ENCODE measurements at places on chromosomes 16 and 17.

- no peak for DNase-seq
Observed at GRCh38 chr16:87235810-87236515, 81.2 kb downstream of the C16orf95 start.

- DNase-seq: no peak
Observed at GRCh38 chr16:73268366-73268993, 220.6 kb upstream of the ZFHX3 start.

DNA sequence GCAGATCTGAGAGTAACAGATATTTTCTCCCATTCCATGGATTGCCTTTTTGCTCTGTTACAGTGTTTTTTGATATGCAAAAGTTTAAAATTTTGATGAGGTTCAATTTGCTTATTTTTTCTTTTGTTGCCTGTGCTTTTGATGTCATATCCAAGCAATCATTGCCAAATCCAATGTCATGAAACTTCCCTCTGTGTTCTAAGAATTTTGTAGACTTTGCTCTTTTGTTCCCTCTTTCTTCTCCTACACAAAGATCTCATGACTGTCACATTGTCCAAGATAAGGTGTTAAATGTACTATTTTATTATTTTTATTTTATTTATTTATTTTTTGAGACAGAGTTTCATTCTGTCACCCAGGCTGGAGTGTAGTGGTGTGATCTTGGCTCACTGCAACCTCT, 18.9 kb upstream of the KCNH6 start:
- no peak for DNase-seq

DNA sequence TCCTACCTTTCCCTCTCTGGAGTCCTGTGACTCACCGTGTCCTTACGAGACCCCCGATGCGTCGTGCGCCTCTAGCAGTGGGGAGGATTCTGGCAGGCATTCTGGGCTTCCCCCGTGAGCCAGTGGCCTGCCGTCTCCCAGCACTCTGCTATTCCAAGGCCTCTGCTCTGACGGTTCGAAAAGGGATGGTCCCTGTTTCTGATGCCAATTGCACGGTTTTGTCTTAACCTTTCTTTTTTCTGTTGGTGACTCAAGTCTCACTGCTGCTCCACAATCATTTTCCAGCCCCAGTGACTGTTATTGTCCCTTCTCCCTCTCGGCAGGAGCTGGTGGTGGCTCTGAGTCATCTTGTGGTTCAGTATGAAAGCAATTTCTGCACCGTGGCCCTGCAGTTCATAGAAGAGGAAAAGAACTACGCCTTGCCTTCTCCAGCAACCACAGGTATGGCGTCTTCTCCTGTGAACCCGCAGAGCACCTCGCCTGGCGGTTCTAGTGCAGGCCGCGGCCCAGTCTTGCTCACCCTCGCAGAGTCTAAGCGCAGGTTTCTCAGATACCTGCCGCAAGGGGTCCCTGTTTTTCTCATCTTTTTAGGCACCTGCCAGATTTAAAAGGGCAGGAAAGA, 100.1 kb upstream of the CHMP6 start:
- DNase-seq: peak; percentile 29

GRCh38 chr16:75000481-75001081, 1.8 kb downstream of the ZNRF1 start:
- DNase-seq: no peak

DNA sequence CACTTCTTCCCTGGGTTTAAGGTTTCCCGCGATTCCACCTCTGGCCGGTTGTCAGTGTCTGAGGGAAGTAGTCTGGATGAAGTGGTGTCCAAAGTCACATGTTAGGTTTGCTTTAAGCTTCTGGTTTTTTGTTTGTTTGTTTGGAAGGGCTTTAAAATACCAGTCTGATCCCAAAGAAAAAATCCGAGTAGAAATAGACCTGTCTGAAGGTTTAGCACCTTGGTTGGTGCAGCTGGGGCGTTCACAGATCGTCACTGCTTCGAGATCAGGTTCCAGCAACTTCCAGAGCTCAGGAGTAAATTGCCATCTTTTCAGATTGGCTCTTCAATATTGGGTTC, 567 bp downstream of the TMEM97 start:
- DNase-seq: no peak

GRCh38 chr16:50742576-50743200, 802 bp downstream of the CYLD start:
- DNase-seq: no peak

DNA sequence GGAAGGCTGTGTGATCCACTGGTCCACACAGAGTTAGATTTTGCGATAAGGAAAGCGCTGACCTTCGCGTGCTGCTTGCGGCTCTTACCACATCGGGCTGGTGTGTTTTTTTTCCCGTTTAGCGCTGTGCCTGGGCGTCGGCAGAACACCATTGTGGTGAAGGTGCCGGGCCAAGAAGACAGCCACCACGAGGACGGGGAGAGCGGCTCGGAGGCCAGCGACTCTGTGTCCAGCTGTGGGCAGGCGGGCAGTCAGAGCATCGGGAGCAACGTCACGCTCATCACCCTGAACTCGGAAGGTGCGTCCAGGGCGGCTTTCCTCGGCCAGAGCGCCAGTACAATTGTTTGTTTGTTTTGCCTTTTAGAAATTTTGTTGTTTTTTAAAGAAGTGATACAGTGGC, 54.7 kb downstream of the BANP start:
- DNase-seq: no peak

DNA sequence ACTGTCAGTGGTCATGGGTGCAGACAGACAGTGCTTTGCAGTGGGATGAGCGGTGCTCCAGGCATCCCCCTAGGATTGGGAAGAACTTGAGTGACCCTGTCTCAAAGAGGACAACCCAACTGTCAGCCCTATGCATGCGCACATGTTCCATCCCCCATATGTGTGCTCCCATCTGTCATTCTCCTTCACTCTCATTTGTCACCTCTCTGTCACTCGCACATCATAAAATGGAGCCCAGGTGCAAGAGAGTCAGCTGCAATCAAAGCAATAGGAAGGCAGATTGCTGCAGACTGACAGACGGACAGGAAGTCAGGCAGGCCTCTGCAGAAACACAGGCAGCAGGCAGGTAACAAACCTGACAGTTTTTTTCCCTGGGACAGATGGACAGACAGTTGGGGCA, 101.8 kb upstream of the CCL1 start:
- no peak for DNase-seq

GRCh38 chr16:49530427-49530970, 156.9 kb downstream of the C16orf78 start:
- DNase-seq: no peak

- no peak for DNase-seq
Observed at GRCh38 chr16:2487903-2488531, 13.1 kb downstream of the TBC1D24 start.

DNA sequence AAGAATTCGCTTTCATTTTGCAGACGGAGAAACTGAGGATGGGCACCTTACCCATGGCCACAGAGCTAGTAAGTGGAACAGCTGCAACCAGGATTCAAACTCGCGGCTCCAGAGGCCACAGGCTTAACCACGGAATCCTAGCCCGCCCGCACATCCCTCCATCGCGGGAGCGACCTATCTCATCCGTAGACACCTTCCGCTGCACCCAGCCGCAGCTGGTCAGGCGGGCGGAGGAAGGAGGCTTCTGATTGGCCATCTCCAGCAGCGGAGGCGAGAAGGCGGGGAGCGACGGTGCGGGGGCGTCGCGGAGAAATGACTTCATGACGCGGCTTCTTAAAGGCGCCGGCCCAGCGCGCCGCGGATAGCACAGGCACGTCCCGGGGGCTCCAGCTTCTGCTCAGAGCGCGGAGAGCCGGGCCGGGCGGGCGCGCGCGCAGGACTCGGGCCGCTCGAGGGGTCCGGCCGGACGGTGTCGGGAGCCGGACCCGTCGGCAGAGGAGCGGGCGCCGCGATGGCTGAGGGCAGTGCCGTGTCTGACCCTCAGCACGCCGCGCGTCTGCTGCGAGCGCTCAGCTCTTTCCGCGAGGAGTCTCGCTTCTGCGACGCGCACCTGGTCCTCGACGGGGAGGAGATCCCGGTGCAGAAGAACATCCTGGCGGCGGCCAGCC, at the start of gene GAN:
Gene GAN, plus strand, starts transcription at position 360 of the 668 bp plus-strand sequence. Its CDS starts 152 bp downstream, at position 512.
- DNase-seq: peak; percentile 88

- DNase-seq: no peak
Observed at GRCh38 chr17:74049967-74050458, 153.5 kb upstream of the RPL38 start.

DNA sequence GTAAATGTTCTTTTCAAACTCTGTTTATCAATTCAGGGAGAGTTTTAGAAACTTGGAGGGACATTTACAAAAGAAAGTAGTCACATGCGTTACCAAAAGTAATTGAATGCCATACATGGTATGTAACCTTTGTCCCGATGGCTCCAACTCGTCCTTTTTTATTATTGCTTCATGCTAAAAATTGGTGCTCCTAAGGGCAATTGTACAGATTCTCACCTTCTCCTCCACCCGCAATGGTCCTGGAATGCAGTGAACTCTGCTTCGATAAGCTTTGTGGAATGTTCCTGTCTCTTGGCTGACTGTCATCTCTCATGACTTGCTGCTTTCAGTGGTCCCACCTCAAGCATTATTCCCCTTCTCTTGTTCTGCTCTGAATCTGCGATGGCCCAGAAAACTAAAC, 20.9 kb downstream of the GNAO1 start:
- no peak for DNase-seq

DNA sequence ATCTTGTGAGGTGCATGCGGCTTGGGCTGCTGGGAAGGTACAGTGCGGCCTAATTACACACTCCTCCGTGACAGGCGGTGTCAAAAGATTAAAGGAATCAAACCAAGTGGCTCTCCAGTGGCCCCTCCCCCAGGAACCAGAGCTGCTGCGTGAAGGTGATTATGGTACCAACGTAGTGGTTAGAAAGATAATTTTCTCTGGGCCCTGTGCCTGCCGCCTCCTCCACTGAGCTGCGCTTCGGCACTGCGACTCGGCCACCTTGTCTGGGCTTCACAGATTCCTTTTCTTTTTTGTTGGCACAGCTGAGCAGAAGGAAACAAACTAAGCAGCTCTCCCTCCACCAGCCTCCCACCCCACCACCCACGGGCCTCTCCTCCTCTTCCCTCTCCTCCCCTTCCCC, 113.2 kb upstream of the SDK2 start:
- no peak for DNase-seq

DNA sequence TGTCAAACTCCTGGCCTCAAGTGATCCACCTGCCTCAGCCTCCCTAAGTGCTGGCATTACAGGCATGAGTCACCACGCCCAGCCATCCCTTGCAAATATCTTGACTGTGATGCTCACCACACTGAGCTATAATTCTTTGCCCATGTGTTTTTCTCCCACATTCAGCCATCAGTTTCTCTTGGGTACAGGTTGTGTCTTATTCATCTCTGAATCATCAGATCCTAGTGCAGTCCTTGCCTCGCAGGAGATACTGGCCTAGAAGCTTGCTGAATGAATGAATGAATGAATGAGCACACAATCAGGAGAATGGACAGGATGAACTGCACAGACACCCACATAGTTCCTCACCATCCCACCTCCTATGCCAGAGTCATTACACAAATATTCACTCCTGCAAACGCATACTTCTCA, 24.4 kb upstream of the ETV4 start:
- peak; percentile 32 for DNase-seq

DNA sequence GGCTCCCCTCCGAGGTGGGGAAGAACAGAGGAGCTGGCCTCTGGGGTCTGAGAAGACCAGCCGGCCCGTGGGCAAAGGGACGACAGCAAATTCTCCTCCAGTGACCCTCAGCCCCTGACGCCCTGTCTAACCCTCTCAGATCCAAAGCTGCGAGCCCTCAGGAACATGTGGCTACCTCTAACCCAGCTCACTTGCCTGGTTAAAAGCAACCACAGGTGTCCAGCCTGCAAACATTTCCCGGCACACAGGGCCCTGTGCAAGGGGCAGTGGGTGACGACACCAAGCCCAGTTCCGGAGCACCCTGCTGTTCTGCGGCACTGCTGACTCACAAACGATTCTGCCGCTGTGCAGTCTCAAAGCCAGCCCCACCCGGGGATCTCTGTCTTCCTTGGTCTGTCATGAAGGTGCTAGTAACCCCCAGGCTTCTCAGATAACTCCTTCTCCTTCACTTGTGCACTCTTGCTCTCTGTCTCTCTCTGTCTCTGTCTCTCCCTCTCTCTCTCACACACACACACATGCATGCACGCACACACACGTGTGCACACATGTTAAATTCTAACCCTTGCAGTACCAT, 23.0 kb downstream of the WNT3 start:
- DNase-seq: no peak

GRCh38 chr16:11613381-11614303, 26.9 kb upstream of the LITAF start:
- DNase-seq: no peak

- DNase-seq: no peak
Observed at GRCh38 chr16:81558077-81558443, 113.5 kb downstream of the CMIP start.

DNA sequence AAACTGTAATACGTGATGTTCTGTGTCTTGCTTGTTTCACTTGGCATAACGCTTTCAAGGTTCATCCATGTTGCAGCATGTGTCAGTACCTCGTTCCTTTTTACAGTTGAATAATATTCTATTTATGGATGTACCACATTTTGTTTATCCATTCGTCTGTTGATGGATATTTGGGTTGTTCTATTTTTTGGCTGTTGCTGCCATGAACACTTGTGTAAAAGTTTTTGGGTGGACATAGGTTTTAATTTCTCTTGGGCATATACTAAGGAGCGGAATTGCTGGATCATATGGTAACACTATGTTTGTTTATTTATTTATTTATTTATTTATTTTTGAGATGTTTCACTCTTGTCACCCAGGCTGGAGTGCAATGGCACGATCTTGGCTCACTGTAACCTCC, 137.0 kb downstream of the MSI2 start:
- DNase-seq: no peak

GRCh38 chr16:66968847-66969246, 7.8 kb downstream of the CES3 start:
- DNase-seq: no peak

DNA sequence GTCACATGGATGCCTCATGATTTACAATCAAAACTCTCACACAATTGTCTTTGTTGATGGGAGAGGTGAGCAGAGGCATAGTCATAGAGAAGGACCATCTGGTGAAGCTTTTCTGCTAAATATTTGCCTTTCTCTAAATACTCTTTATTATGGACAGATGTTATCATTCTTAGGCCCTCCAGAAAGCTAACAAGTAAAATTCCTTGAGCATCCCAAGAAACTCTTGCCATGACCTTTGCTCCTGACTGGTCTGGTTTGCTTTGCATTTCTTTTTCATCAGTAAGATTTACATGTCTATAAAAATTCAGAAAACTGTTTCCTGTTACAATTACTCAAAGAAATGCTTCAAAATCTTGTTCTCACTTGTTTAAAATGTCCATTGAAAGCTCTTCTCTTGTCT, 1336.6 kb upstream of the CDH8 start:
- no peak for DNase-seq

DNA sequence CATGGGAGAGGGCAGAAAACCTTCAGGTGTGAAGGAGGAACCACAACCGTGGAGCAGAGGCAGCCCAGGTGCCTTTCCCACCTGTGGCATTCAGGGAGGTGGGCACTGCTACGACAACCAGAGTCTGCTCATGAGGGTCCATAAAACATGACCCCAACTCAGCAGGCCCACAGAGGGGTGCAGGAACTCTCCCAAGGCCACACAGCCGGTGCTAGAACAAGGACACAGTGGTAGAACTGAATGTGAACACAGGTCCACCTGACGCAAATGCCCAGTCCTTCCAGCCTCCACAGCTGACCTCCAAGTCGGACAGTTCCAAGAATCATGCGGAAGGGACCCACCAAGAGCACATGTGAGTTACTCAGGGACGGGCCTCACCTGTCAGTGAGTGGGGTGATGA, 76.4 kb downstream of the DNAH17 start:
- DNase-seq: no peak

- no peak for DNase-seq
Observed at GRCh38 chr16:52364500-52364899, 182.4 kb downstream of the TOX3 start.

- no peak for DNase-seq
Observed at GRCh38 chr16:73389085-73389484, 341.2 kb upstream of the ZFHX3 start.

- DNase-seq: no peak
Observed at GRCh38 chr16:50769-51591, 2.4 kb downstream of the POLR3K start.
